ENCODE measurements at places on chromosomes 3 and 15.

DNA sequence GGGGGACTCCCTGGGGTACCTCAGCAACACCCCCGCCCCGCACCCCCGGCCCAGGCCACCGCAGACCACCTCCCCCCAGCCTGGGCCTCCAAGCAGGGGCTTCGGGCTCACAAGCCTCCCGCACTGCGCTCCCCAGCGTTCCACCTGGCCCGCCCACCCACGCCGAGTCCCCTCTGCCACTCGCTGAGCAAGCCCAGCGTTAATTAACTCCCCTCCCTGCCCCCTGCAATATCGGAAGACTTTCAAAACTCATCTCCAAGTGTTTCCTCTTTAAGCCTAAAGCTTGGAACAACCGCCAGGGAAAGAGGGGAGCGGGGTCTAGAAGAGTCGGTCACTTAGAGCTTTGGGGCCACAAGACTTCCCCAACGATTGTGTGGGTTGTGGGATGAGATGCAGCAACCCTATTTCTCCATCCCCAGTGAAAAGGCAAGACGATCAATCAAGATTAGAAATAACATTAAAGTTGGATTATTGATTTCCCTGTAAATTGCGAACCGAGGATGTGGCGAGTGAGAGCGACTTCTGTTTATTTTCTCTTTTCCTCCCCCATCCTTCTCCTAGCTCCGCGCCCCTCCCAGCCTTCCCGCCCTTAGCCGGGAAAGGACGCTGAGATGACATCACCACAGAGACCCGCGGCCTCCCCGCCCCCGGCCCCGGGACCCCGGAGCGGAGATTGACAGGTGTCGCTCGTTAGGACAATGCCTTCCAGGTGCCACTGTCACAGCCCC, 30.2 kb downstream of the NR2F2 start:
- no peak for DNase-seq

DNA sequence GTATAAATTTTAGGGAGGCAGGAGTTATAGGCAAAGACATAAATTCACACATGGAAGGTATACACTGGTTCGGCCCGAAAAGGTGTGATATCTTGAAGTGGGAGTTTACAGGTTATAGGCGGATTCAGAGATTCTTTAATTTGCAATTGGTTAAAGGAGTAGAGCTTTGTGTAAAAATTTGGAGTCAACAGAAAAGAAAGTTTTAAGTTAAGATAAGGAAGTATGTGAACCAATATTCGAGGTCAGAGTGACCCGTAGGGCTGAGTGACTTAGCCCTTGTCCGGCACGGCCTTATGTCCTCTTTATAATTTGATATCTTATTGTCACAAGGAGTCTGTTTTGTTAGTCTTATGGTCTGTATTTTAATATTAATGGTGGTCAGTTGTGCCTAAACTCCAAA, 10.6 kb upstream of the THSD4 start:
- no peak for DNase-seq

DNA sequence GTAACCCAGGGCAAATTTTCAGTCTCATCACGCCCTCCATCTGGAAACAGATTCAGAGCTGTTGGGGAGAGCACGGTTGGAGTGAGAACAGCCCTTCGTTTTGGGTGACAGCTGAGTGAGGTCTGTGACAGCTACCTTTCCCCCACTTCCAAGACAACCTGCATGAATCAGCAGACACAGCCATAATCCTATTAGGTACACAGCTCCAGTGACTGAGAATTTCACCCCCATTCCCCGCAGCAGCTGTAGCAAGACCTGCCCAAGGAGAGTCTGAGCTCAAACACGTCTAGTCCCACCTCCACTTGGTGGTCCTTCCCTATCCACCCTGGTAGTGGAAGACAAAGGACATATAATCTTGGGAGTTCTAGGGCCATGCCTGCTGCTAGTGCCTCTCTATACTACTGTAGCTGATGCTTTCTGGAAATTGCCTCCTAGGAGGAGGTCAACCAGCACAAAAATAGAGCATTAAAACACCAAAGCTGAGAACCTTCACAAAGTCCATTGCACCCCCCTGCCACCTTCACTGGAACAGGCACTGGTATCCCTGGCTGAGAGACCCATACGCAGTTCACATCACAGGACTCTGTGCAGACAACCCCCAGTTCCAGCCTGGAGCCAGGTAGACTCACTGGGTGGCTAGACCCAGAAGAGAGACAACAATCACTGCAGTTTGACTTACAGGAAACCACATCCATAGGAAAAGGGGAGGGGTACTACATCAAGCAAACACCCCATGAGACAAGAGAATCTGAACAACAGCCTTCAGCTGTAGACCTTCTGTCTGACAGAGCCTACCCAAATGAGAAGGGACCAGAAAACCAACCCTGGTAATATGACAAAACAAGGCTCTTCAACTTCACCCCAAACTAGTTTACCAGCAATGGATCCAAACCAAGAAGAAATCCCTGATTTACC, 448.6 kb upstream of the CBLB start:
- DNase-seq, result no peak

DNA sequence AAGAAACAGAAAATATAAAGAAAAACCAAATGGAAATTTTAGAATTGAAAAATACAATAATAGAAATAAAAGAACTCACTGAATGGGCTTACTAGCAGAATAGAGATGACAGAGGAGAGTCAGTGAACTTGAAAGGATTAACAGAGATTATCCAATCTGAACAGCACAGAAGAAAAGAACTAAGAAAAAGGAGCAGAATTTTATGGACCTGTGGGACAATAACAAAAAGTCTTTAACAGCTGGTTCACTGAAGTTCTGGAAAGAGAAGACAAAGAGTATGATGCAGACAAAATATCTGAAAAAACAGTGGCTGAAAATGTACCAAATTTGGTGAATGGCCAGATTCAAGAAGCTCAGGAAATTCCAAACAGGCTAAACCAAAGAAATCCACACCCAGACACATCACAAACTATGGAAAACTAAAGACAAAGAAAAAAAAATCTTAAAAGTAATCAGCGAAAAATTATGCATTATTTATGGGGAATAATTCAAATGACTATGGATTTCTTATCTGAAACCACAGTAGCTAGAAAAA, 9.7 kb upstream of the GNB5 start:
- DNase-seq, result no peak

DNA sequence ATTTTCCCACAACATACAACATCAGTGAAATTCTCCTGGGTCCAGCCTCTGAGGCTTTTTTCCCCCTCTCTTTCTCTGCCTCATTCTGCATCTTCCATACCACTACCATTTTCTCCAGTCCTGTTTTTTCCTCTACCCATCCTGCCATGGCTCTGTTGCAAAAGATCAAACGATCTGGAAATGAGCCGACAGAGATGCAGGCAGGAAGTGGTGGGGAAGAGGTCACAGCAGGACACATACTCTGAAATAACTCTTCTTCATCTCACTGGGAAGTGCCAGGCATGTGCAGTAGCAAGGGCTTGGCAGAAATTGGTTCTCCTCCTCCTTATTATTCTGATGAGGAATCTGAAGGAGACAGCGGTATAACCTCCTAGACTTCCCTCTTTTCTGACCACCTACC, 114.3 kb downstream of the CORO2B start:
- no peak for DNase-seq

GRCh38 chr15:47194718-47195117, 522.6 kb upstream of the SEMA6D start:
- DNase-seq, result no peak

- no peak for DNase-seq
These were observed 222.1 kb upstream of the ADAMTS9 start for GRCh38 chr3:64909757-64910467.

- no peak for DNase-seq
These were observed 69.5 kb downstream of the C3orf38 start for GRCh38 chr3:88219138-88219792.

All from natural killer cell treated with Interleukin-12 subunit alpha and Interleukin-12 subunit beta and Interleukin-15 and Interleukin-18, amount 100 ng/mL, for 72 hours (primary cell).